ENCODE measurements at places on chromosomes 2 and 18. TPM values are rescaled to one million over a fixed set of nuclear protein-coding genes. Genes with fewer than 3 reads are reported as not detected.
A peak's percentile ranks its signal among the peaks of the same experiment; 100 is the strongest.

SERPINB2 gene
- total RNA-seq, result not detected

C2orf92 gene
- 0.88 TPM for total RNA-seq

GRCh38 chr2:128794285-128794684 lies 475.6 kb upstream of the HS6ST1 start:
- DNase-seq, result no peak

DNA sequence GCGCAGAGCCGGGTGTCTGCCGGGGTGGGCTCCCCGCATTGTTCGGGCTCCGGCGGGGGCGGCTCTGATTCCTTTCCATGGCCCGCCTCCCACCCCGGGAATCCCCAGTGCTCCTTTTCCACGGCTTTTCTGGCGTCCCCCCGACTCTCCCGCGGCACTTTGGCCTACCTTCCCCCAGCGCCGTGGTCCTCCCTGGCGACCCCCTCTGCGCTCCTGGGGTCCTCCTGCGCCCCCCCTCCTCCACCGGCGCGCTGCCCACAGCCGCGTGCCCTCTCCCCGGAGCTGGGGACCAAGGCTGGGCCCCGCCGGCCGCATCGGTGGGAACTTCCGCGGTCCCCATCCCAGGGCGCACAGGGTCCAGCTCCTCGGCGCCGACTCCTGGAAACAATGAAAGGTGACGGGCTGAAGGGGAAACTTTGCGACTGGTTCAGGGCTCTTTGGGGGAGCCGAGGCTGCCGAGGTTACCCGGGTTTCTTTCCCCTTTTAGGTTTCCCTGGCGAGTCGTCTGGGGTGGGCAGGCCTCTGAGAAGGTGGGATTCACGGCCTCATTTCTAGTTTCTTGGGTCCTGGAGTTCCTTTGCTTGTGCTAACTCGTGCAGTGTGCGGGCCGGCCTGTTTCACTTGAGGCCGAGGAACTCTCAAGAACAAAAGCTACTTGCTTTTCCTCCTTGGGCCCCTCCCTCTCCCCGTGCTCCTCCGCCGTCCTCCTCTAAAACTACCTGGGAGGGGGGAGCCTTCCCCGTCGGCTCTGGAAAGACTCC lies 2.2 kb downstream of the TGIF1 start:
- DNase-seq, result peak; percentile 79

DNA sequence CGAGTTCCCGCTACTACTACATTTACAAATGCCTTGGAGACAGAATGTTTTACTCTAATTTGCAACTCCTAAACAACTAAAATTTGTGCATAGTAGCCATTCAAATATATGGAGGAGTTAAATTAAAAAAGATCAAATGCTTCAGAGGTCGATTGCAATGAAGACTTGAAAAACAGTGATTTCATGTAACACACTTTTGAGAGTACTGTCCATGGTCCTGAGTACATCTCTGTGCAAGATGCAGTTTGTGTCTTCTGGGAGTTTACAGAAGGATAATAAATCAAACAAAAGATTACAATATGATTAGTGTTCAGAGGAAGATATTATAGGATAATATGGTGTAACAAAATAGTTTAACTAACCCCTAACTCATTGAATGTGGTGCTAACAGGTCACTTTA lies 894.7 kb downstream of the TMEM182 start:
- DNase-seq, result no peak

DNA sequence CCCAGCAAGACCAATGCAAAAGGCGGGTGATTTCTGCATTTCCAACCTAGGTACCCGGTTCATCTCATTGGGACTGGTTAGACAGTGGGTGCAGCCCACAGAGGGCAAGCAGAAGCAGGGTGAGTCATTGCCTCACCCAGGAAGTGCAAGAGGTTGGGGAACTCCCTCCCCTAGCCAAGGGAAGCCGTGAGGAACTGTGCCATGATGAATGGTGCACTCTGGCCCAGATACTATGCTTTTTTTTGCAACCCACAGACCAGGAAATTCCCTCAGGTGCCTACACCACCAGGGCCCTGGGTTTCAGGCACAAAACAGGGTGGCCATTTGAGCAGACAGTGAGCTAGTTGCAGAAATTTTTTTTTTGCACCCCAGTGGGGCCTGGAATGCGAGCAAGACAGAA lies 662.6 kb upstream of the ACVR2A start:
- no peak for DNase-seq

- no peak for DNase-seq
Measured at GRCh38 chr2:62254424-62255266, 58.7 kb downstream of the B3GNT2 start.

GRCh38 chr2:216312441-216312840 lies 59.8 kb downstream of the MARCHF4 start:
- DNase-seq, result no peak

GRCh38 chr2:20065885-20066602 lies 14.6 kb upstream of the LAPTM4A start:
- DNase-seq, result peak; percentile 66

DNA sequence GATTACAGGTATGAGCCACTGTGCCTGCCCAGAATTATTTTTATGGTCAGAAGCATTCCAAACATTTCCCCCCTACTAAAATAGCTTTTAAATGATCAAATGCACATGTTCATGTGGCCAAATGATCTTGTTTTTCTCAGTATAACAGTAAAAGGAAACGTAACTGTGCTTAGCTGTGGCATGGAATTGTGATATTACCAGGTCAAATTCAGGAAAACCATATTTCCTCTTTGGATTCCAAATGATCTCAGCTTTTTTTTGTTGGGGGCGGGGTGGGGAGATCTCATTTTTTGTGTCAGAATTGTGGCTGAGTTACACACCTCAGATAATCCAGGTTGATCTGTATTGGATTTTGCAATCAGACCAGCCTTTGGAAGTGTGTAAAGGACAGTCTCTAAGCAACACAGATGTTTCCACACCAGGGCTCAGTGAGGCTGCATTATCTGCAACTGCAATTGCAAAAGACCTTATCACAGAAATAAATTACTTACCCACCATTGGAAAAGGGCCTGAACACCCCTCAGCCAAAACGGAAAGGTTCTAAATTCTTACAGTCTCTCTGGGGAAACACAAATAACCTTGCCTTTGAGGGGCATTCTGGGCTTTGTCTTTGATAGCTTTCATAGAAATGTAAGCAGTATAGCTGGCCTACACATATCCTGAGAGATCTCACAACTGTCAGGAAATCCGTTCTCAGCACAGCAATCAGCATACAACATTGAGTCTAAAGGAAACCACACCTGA lies 8.4 kb downstream of the CASP10 start:
- peak; percentile 94 for DNase-seq

- peak; percentile 68 for DNase-seq
Measured at GRCh38 chr2:37653805-37654378, 17.6 kb downstream of the CDC42EP3 start.

- no peak for DNase-seq
Measured at GRCh38 chr2:171939743-171940071, 17.4 kb downstream of the HAT1 start.

- peak; percentile 42 for DNase-seq
Measured at GRCh38 chr2:128313091-128313836, 5.4 kb downstream of the HS6ST1 start.

DNA sequence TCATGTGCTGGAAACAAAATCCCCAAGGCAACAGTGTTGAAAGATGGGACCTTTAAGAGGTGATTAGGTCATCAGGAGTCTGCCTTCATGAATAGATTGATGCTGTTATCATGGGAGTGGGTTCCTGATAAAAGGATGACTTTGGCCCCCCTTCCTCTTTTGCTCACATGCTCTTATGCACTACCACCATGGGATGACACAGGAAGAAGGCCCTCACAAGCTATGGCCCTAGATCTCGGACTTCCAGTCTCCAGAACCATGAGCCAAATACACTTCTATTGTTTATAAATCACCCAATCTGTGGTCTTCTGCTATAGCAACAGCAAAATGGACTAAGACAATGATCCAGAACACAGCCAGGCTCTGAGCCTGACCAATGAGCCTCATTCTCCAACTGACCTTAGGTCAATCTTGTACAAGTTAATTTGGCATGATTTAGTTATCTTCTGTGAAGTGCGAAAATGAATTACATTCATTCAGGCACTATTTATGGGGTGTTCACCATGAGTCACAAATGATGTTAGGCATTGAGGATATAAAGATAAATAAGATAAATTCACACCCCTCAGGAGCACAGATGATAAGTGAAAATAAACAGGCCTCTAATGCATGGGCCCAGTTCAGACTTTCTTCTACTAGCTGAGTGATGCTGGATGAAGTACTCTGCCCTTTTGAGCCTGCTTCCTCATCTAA lies 37.7 kb upstream of the NT5C1B start:
- no peak for DNase-seq

DNA sequence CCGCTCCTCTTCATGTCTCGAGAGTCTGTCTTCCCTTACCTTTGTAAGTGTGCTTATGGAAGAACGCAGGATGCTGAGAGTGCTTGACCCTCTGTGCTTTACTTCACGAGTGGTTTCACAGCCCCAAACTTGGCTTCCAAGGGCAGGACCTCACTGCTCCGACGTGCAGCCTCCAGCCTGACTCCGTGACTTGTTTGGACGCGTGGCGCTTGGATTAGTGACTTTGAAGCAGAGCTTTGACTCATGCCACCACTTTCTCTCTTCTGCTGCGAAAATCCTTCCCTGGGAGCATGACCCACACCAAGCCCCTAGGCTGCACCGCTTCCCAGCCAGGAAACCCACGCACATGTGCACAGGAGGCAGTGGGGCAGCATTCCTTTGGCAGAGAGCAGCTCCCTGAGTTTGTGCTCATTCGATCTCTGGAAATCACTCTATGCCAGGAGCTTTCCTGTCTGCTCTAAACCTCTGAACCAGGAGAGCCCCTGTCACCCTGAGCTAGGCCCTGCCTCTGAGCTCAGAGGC lies 207.8 kb upstream of the HS6ST1 start:
- DNase-seq, result no peak

- DNase-seq, result no peak
Measured at GRCh38 chr2:136433261-136433660, 315.3 kb upstream of the CXCR4 start.

DNA sequence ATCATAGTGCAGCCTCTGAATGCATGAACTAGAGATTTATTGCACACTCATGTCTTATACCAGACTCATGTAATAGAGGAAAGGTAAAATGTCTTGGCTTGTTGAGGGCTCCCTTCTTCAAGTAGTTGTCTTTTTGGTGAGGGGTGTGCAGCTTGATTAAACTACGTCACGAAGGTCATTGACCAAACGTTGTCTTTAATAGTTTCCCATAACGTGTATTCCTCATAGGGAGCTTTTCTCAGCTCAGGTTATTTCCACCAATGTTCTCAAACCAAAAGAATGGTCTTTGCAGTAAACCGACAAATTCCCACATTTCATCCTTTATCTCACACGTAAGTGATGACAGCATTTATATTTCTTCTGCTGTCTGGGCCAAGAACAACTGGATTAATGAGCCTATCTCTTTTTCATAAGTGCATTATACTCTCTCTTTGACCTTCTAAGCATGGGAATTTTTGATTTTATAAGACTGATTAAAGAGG lies 547.7 kb upstream of the ZEB2 start:
- no peak for DNase-seq

- DNase-seq, result no peak
Measured at GRCh38 chr2:178202927-178203326, 8.6 kb downstream of the OSBPL6 start.

- DNase-seq, result no peak
Measured at GRCh38 chr18:49910986-49911385, 97.7 kb upstream of the ACAA2 start.

DNA sequence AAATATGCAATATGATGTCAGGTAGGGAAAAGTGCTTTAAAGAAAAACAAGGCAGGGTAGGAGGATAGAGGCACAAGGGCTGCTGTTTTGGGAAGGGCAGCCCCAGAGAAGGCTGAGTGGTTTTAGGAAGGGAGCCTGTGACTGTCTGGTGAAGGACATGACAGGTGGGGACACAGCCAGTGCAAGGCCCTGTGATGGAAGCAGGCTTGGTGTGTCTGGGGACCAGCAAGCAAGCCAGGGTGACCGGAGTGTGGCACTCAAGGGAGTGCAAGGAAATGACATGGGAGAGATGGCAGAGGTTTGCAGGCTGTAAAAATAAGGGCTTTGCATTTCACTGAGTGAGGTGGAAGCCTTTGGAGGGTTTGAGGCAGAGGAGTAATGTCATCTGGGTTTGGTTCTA lies 62.0 kb downstream of the LTBP1 start:
- no peak for DNase-seq

- peak; percentile 58 for DNase-seq
Measured at GRCh38 chr2:172095146-172095904, 7.4 kb downstream of the DLX2 start.

DNA sequence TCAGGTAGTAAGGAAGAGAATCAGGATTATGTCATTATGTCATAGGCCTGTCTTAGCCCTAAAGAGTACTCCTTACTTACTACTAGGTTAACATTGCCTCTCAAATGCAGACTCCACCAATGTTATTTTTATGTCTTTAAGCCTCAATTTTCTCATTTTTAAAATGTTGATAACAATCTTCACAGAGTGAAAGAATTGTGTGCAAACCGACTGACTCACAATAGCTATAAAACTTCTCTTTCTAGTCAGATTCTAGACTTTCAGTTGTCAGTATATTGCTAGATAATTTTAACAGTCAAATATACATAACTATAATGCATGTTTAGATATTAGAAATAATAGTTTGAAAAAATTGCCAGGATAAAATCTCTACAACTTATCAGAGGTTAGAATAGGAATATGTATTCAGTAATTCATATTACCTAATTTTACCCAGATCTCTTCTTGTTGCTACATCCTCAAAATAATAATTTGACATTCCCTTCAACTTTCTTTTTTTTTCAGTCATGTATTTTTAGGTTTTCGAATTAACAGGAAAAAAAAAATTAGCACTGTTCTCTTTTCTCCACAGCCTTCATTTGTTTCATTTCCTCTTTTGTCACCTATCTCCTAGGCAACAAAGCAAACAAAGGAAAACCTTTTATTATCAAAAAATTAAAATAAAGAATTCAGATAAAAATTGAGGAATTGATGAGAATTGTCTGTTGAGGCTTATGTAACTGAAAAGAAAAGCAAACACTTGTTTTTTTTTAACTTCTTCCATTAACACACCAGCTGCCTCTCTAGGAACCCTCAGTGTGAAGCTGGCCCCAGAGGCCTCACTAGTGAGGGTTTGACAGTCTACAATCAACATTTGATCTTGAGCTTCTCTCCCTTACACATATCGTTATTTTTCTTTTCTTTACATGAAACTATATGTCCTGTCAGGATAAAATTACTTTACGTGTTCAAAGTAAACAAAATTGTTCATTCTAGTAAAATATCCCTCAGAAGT lies 279.0 kb downstream of the CALCRL start:
- DNase-seq, result peak; percentile 62

- no peak for DNase-seq
Measured at GRCh38 chr2:174224665-174225288, 23.6 kb downstream of the OLA1 start.

- DNase-seq, result peak; percentile 34
Measured at GRCh38 chr2:187174582-187174981, 273.5 kb downstream of the CALCRL start.

- no peak for DNase-seq
Measured at GRCh38 chr18:31983976-31984375, 34.6 kb upstream of the RNF125 start.

DNA sequence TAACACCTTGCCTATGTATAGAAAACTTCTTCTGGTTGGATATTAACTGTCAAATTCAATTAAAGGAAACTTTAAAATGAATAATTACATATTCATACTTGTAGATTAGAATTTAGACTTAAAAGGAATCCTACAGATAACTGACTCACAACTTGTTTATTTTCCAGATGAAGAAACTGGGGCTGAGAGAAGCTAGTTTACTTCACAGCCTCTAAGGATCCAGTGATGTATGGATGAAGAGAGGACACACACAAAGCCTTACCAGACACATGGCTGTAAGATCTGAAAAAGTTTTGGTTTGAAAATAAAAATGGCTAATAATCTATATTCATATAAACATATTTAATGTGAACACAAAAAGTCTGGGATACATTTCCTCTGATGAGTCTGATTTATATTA lies 72.3 kb downstream of the PRELID3A start:
- DNase-seq, result no peak
